ENCODE measurements at places on chromosomes 13 and 19.

DNA sequence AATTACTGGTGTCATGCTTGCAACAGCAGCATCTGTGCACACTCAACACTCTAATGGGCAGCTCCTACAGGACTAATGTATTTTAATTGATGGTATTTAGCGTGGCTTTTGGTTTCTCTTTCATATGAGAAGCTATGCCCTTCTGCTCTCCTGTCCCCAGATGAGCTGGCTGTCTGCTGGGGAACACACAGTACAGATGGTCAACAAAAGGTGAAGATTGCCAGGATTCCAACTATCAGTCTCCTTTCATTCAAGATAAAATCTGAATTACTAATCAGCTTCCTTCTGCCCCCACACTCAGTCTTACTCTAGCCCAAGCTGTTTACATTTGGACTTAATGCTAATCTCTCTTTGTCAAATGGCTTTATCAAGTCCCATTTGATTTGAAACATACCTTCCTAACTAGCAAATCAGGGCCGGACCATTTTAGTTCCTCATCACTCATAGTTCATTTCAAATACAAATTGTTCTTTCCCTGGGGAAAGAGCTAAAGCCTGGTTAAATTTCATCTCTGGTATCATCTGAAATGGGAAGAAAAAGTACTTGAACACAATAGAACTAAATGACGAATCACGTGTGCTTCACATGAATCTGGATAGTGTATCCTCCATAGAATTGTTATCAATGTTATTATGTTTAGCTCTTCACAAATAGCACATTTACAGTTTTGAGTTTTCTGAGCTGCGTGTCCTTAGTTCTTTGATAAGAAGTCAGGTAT is 988.0 kb downstream of the PCDH17 start:
- DNase-seq, result no peak

DNA sequence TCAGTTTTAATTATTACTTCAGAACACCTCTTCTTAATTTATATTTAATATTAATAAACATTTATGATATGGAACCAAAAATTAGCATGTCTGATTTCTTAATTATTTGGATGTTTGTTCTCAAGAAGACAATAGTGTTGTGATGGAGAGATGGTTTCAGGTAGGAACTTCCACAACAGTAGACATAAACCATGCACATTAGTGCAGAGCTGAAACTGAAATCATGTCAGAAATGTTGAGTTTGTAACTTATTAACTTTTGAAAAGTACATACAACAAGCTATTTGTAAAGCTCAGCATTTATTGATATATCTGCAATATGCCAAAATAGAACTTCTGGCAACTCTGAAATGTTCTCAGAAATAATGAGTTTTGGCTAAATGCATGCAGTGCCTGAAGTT is 11.8 kb upstream of the EDNRB start:
- DNase-seq, result no peak

DNA sequence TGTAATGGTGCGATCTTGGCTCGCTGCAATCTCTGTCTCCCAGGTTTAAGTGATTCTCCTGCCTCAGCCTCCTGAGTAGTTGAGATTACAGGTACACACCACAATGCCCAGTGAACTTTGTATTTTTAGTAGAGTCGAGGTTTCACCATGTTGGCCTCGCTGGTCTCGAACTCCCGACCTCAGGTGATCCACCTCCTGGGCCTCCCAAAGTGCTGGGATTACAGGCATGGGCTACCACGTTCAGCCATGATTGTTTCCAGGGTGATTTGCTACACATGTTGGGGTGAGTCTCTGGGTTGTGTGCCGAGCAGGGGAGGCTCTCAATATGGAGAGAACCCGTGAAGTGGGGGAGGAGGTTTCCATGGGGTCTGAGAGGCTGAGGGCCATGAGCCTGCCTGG is 24.8 kb upstream of the CEACAM21 start:
- DNase-seq, result no peak

GRCh38 chr13:95248953-95249352 is 52.3 kb downstream of the ABCC4 start:
- DNase-seq, result no peak

GRCh38 chr13:74730556-74731331 is 596.5 kb upstream of the KLF12 start:
- no peak for DNase-seq

GRCh38 chr13:48214519-48215121 is 18.4 kb upstream of the ITM2B start:
- no peak for DNase-seq

Data from activated CD8-positive, alpha-beta memory T cell treated with anti-CD3 and anti-CD28 coated beads for 1 hour (primary cell).